WTC11 (cell line): ENCODE measurements at places on chromosomes 5 and 9.

DNA sequence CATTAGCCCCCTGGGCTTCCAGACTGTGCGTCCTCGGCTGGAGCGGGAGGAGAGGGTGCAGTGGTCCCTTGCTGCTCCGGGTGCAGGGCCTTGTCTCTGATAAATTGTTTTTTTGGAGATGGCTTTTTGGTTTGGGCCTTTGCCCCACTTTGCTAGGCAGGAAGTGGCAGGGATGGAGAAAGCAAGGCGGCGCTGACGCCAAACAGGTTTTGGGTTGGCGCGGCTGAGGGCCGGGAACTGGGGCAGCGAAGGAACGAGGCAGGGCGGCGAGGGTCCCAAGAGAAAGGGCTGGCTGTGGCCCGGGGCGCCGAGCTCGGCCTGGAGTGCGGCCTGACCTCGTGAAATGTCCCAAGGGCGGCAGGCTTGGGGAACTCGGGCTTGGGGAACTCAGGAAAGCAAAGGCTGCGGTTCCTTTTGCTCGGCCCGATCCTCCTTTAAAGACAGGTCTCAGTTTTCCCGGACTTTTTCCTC lies 4.1 kb downstream of the LHX2 start:
- DNase-seq = peak; percentile 58

GRCh38 chr9:112033237-112034215 lies 136.9 kb downstream of the UGCG start:
- DNase-seq = no peak

GRCh38 chr5:144219869-144220268 lies 49.2 kb downstream of the KCTD16 start:
- DNase-seq = no peak

DNA sequence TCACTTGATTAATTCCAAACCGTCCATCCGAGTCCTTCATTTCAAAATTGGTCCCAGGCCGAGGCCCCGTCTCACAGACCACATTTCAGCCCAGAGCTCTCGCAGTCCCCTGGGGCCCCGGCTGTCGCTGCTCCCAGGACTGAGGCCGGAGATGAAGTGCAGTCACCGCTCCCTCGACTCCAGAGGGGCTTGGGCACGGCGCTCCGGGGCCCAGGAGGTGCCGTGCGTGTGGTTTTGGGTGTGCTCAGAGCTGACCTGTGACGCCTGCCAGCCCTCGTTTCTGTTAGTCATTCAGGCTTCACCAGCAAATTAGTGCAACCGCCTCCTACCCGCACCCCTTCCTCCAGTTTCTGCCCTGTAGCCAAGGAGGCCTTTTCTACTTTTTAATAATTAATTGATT lies 48.7 kb upstream of the PHYKPL start:
- no peak for DNase-seq

GRCh38 chr9:89097219-89097618 lies 81.4 kb downstream of the SHC3 start:
- DNase-seq = no peak
